ENCODE measurements at places on chromosomes 4 and X.

DNA sequence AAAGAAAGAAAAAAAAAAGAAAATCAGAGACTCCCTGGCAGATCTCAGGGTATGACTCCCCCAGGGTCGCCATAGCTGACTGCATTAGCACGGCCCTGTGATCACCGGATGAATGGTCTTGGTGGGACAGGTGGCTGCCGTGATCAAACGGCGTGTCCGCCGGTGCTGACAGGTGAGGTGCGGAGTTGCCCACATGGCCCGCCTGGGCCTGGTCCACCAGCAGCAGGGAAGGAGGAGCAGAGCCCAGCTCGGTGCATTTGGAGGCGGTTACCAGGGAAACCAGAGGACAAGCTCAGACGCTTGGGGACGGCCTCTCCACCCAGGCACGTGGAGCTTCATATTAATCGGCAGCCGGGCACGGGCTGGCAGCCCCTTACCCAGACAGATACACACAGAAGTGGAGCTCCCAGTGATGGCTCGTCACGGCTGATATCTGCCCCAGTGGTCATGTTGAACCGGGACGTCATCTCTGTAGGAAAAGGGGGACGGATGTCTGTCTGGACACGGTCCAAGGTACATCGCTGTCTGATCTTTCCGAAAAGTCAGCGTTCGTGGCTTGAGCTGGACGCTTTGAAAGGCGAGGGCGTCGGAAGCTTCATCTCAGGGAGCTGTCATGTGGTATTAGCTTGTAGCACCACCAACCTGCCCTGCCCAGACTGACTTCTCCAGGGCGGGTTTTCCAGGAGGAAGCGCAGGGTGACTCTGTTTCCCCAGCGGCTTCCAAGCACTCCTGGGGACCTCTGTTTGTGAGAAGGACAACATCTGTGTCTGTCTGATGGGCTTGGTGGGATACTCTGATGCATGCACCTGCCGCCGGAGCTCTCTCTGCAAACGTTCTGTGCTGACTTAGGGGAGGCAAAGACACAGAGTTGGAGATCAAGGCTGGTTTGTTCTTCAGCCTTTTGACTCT lies 180.7 kb downstream of the CRLF2 start:
- DNase-seq: no peak

DNA sequence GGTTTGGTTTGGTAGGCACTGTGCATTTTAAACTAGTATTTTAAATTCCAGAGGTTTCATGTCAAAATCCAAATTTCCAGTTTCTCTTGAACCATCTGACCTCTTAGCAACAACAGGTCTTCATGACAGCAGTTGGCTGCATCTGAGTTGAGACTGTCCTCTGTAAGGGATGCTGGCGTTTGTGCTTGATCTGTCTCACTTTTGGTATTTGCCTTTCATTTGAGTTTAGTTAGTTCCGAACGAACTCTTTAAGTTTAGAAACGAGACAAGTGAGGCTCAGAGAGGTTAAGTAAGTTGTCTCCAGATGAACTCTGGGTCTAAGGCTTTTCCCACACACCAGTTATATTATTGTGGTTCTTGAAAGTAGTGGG lies 29.1 kb downstream of the SPARCL1 start:
- DNase-seq: no peak

DNA sequence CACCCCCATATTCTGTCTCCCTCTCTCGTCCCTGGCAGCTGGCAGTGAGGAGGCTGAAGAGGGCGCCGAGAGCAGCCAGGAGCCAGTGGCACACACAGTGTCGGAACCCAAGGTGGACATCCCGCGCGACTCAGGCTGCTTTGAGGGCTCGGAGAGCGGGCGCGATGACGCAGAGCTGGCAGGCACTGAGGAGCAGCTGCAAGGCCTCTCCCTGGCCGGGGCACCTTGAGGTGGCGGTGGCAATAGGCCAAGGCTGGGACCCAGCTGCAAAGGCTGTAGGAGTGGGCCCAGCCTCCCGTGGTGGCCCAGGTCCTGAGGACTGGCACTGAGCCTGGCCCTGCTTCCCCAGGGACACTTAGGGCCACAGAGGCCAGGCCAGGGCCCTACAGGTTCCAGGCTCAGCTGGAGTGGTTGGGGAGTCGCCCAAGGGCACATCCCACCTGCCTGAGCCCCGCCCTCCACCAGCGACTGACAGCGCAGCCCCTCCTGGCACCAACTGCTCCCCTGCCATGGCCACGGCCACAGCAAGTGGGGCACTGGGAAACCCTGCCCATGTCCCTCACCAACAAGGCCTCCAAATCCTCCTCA lies 13.9 kb downstream of the SASH3 start:
- DNase-seq: no peak

DNA sequence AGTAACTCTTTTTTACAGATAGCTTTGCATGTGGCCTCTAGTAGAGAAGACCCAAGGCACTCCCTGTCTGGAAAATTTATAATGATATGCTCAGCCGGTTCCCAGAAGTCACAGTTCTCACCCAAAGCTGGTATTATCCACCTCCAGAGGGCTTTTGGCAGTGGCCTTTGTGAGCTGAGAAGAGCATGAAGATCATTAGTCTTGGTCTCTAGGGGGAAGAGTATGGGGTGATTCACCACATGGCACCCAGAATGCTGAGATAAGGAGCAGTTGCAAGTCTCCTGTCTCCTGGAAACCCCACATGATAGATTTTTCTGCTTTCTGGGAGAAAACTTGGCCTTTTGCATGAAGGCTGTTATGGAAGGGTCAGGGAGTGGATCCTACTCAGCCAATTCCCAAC lies 75.4 kb upstream of the PRPS1 start:
- DNase-seq: no peak

- no peak for DNase-seq
Measured at GRCh38 chr4:89590128-89590527, 246.8 kb downstream of the SNCA start.

GRCh38 chr4:121277194-121278105 lies 103.4 kb downstream of the QRFPR start:
- DNase-seq: peak; percentile 45

- DNase-seq: peak; percentile 81
Measured at GRCh38 chrX:152897222-152898131, at the start of gene ZNF185. Gene ZNF185, plus strand, starts transcription at chrX:152898067. Its CDS starts 16,423 bp downstream, at chrX:152914490.

DNA sequence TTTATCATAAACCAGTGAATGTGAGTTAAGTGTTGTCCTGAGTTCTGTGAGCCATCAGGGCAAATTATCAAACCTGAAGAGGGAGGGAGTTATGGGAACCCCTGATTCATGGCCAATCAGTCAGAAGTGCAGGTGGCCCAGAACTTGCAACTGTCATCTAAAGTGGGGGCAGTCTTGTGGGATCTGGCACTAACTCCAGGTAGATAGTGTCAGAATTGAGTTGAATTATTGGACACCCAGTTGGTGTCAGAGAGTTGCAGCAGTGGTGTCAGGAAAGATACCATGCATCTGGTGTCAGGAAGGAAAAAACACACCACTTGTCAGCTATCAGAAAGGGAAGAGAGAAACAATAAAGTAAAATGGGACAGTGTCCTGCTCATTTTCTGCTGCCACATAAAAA lies 8.4 kb downstream of the CORIN start:
- DNase-seq: no peak

- DNase-seq: no peak
Measured at GRCh38 chr4:119139822-119140252, 4.2 kb downstream of the MYOZ2 start.

GRCh38 chrX:155962906-155963305 lies 34.6 kb upstream of the IL9R start:
- DNase-seq: no peak

GRCh38 chrX:43958529-43958928 lies 14.7 kb downstream of the NDP start:
- peak; percentile 79 for DNase-seq

- peak; percentile 95 for DNase-seq
Measured at GRCh38 chr4:167025670-167026069, 208.6 kb downstream of the SPOCK3 start.

DNA sequence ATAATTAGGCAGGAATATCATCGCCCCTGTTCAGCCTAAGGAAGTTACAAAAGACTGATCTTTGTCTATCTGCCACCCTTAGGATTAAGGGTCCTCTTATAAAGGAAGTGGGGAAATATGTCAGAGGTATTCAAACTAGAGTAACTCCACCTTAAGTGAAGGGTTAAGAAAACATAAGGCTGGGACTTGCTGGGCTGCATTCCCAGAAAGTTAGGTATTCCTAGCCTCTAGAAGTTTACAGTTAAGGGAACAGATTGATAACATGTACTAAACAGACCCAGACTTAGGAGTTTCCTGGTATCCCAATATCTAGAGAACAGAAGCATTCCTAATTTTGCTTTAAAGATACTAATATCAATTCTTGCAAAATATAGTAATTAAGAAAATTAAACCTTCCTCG lies 6.0 kb downstream of the CXCL2 start:
- DNase-seq: peak; percentile 37

DNA sequence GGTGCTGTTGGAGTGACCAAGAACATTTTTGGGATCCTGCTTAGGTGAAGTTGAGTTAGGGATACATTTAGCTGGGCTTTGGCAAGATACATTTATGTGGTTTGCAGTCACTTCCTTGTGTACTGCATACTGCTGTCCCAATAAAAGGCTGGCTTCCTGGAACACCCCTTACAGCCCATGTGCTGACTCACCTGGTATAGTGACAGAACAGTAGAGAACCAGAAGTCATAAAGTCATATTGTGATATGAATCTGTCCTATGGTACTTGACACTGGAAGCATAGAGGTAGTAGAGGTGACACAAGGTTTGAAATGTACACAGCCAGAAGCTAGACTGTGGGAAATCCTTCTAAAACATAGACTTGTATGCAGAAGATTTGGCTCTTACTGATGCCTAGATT lies 55.3 kb upstream of the SLC25A43 start:
- peak; percentile 22 for DNase-seq

GRCh38 chrX:70096052-70096451 lies 33.8 kb downstream of the OTUD6A start:
- DNase-seq: peak; percentile 44

DNA sequence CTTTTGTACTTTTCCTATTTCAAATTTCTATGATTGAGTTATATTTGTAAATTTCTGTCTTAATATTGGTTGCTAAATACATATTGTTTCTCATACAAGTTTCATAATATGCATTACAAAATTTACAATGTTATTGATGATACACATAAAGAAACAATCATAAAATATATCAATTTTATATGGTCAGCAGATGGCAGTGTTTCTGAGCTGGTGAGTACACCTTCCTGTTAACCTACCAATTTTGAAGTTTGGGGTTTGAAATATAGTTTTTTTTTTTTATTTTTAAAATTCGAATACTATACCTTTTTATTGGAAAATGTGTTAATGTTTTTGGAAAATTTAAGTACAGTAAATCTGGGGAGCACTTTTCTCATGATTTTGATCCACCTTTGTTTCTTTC lies 1953.1 kb upstream of the ADGRL3 start:
- peak; percentile 1 for DNase-seq

GRCh38 chrX:115021121-115021520 lies 3.7 kb upstream of the IL13RA2 start:
- DNase-seq: no peak

DNA sequence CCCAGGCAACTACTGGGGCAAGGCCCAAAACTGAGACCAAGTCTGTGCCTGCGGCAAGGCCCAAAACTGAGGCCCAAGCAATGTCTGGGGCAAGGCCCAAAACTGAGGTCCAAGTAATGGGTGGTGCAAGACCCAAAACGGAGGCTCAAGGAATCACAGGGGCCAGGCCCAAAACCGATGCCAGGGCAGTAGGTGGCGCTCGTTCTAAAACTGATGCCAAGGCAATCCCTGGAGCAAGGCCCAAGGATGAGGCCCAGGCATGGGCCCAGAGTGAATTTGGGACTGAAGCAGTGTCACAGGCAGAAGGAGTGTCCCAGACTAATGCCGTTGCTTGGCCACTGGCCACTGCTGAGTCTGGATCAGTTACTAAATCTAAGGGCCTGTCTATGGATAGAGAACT lies 2.7 kb downstream of the GPRASP2 start:
- DNase-seq: no peak

- no peak for DNase-seq
Measured at GRCh38 chrX:133265331-133265730, 47.2 kb upstream of the TFDP3 start.

DNA sequence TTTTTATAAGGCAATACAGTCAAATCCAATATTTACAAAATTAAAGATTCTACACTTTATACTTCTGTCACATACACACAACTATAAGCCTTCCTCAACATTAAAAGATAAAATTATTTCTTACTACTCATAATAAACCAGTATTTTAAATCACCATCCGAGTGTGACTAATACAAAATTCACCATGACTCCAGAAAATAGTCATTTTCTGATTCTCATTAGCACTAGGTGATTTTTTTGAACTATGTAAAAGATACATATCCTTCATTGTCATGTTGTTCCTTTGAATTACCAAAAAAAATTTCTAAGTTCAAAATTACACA lies 646 bp upstream of the SLC7A11 start:
- peak; percentile 23 for DNase-seq

DNA sequence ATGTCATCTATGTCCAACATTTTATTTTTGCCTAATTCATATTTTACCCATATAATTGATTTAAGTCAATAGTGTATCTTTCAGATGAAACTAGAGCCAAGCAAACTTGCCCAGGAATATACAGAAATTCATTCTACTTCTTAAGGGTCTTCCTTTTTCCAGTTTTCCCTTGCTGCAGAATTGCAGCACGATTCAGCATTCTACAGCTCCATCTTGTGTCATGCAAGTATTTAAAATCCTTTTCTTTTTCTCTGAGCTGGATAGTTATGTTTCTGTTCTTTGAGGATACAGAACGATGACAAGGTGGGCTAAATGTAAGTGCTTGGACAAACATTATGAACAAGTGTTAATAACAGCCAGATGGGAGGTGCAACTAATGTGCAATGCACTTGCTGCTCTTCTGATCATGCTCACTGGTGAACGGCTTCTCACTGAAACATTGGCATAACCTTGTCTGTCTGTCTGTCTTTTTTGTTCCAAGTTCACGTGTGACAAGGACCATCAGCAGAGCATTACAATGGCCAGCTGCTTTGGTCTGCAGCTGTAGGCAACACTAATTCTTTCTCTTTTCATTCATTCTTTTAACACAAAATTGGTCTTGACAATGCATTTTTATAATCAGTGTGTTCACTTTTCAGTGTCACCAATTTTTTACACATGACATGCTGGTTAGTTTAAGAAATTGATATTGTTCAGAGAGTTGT lies 1821.7 kb downstream of the ARAP2 start:
- DNase-seq: peak; percentile 19

DNA sequence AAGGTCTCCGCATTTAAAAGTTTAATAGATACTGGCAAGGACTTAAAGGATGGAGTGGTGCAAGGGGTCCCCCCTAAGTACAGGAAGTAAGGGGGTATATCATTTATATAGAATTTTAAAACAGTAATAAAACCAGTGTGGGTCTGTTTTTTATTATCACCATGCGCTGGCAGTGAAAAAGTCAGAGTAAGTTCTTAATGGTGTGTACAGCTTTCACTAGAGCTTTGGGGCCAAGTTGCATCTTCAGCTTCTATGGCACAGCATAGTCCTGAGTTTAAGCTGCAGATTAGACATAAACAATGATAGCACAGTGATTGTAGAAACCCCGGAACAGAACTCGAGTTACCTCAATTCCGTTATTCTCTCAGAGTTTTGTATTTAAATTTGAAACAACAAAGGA lies 27.6 kb downstream of the RHOH start:
- no peak for DNase-seq

GRCh38 chrX:39165185-39165584 lies 363.9 kb downstream of the MID1IP1 start:
- DNase-seq: no peak
